ENCODE measurements at places on chromosomes 6 and 20.

- DNase-seq = peak; percentile 31
Observed at GRCh38 chr20:23235173-23236027, 115.2 kb upstream of the NXT1 start.

DNA sequence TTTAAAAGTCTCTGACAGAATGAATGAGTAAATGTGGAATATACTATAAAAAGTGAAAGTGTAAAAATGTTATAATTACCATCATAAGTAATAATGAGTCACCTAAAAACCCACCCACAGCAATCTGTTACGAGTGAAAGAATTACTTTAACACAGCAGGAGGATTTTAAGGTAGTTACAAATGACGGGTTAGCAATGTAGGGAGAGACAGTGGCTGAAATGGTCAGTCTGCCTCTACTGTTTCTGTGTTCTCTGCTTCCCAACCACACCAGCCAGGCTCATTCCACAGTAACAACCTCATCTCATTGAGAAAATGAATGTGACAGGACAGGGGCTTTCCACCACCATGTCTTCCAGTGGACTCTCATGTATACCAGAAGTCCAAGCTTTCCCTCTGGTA is 124.4 kb upstream of the KCNK16 start:
- no peak for DNase-seq

DNA sequence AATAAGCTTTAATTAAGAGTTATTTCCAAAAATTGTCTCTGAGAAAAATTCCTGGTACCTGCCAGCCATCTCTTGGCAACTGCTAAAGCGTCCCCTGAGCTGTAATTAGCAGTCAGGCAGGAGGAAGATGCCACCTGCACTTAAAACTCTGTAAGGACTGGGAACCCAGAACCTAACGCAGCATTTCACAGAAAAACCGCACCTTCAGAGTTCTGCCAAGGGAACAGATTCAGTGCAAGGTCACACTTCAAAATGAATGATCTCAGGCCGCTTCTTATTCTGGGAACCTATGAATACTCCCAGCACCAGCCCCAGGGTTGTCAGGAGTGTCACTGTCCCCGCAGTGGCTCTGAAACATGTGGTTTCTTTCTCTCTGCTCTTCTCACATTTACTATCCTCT is 36.7 kb downstream of the INSM1 start:
- no peak for DNase-seq

DNA sequence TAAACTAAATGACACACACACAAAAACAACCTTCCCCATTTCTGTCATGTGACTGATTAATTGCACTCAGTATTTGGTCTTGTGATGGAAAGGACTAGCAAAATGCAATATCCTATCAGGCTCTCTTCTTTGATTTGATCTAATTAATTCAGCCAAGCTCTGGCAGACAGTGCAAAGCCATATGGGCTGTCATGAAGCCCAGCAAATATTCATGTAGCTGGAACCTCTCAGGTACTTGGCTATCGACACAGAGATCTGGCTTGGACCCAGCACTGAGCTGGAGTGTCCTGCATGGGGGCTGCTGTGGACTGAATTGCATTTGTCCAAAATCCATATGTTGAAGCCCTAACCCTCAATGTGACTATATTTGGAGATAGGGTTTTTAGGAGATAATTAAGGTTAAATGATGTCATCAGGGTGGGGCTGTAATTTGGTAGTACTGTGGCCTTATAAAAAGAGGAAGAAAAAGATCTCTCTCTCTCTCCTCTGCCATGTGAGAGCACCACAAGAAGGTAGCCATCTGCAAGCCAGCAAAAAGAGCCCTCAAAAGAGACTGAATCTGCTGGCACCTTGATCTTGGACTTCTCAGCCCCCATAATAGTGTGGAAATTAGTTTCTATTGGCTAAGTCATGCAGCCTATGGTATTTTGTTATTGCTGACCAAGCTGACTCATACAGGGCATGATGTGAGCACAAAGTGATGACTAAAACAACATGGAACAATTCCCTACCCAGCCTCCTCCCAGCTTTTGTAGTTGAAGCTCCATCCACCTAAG is 77.1 kb downstream of the STMND1 start:
- DNase-seq = no peak

DNA sequence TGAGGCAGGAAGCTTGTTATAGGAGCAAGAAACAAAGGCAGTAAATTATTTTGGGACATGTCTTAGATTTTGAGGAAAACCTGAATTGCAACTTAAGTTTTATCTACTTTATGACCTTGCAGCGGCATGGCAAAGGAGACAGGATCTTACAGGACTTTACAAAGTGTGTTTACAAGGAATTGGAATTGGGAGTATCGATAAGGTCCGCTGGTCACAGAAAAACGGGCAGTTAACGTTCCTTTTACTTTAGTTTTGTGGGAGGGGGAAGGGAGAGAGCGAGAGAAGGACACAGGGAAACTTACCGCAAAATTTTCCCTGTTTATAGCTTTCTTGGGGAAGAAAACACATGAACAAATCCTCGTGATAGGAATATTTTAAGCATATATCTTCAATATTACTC is 1607.2 kb downstream of the GRIK2 start:
- DNase-seq = no peak

DNA sequence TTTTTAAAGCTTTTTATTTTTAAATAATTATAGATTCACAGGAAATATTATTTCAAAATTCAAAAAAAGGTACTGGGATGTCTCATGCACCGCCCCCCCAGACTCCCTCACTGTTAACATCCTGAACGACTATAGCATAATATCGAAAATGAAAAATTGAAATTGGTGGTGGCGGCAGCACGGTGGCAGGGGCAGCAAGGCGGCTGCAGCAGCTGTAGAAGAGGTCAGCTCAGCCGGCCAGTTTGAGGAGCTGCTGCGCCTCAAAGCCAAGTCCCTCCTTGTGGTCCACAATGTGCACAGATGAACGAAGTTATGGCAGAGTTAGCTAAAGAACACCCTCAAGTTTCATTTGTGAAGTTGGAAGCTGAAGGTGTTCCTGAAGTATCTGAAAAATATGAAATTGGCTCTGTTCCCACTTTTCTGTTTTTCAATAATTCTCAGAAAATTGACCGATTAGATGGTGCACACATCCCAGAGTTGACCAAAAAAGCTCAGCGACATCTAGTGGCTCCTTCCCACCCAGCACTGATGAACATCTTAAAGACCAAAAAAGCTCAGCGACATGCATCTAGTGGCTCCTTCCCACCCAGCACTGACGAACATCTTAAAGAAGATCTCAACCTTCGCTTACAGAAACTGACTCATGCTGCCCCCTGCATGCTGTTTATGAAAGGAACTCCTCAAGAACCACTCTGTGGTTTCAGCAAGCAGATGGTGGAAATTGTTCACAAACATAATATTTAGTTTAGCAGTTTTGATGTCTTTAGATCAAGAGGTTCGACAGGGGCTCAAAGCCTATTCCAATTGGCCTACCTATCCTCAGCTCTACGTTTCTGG is 100.8 kb downstream of the FAM217A start:
- DNase-seq = peak; percentile 17

GRCh38 chr6:157033428-157034140 is 256.4 kb downstream of the ARID1B start:
- no peak for DNase-seq

DNA sequence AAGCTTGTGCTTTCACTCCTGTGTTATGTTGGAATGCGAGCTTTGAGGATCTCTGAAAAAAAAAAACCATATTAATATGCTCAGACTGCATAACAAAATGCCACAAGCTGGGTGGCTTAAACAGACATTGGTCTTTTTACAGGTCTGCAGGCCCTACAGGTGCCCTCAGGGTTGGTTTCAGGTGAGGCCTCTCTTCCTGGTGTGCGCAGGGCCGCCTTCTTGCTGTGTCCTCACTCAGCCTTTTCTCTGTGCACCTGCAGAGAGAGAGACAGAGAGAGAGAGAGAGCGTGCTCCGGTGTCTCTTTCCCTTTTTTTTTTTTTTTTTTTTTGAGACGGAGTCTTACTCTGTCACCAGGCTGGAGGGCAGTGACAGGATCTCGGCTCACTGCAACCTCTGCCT is 114.1 kb upstream of the SNX9 start:
- DNase-seq = no peak

DNA sequence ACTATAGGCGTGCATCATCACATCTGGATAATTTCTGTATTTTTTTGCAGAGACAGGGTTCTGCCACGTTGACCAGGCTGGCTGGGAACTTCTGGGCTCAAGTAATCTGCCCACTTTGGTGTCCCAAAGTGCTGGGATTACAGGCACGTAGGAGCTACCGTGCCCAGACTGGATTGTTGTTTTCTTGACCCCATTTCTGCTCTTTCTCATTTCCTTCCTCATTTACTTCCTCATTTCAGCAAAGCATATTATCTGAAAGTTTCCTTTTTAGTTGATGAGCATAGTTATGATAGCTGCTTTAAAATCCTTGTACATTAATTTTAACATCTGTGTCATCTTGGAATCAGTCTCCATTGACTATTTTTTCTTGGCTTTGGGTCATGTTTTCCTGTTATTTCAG is 301.0 kb upstream of the RUNX2 start:
- no peak for DNase-seq

GRCh38 chr6:139647841-139648240 is 273.4 kb upstream of the CITED2 start:
- DNase-seq = no peak

- no peak for DNase-seq
Observed at GRCh38 chr6:85569323-85569722, 24.3 kb downstream of the SNX14 start.

DNA sequence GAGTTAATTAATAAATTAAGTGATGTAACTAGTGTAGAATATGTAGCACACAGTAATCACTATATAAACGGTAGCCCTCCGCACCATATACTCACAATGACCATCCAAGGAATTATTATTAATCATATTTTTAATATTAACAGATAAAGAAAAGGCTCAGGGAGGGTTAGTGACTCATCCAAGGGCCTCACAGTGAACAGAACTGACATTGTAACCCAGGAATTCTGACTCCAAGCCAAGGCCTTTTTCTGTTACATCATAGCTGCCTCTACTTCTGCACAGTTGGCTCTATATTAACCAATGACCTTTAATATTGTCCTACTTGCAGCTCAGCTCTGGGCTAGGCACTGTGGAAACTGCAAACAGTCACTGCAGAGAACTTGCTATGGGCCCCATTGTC is 117.5 kb upstream of the SIRPG start:
- no peak for DNase-seq

- DNase-seq = no peak
Observed at GRCh38 chr6:156407334-156407733, 369.8 kb upstream of the ARID1B start.

GRCh38 chr6:139637766-139638165 is 263.3 kb upstream of the CITED2 start:
- DNase-seq = no peak

- no peak for DNase-seq
Observed at GRCh38 chr6:67680297-67680932, 954.7 kb upstream of the ADGRB3 start.

DNA sequence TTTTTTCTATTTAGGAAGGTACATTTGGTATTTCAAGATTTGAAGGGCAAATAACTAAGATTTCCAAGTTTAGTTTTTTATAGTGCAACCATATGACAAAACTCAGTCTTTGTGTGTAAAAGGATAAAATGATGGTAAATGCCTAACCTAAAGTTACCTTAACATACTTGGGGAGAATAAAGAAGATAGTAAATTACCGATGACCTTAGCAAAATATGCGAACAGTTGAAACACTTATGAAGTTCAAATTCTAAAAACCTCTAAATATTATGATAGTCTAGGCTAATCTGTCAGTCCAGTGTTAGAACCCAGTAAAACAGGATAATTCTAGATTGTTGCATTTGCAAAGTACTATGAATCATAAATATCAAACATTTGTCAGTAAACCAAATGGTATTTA is 127.5 kb downstream of the PTCHD4 start:
- no peak for DNase-seq

DNA sequence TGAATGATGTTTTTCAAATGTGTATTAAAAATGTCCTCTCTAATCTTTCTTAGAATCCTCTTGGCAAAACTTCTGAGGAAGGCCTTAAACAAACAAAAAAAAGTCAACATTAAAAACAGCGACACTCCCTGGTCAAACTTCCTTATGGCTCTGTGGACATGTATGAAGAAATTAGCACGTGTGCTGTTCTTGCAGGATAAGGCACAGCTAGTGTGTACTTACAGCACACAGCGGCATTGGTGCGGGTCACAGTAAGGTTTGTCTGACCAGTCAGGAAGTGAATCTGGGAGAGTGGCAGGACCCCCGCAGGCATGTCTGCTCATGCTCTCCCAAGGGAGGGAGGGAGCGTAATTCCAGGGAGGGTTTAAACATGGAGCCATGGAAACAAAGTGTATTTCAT is 38.8 kb downstream of the SLC22A1 start:
- DNase-seq = no peak

DNA sequence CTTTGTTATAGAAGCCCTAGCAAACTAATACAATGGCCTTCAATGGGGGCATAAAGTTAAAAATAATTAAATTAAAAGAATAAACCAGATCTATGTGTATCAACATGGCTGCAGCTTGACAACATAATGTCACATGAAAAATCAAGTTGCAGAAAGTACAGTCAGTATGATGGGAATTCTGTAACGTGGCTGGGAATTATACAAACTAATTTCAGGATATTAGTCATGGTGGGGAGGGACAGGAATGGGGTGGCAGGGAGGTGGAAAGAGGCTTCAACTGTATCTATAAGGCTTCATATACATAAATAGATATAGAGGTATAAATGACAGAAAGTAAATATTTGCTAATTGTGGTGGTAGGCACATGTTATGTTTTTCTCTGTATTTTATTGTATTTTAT is 107.1 kb downstream of the UNC5CL start:
- DNase-seq = no peak

- DNase-seq = no peak
Observed at GRCh38 chr6:93418408-93419303, 703 bp downstream of the EPHA7 start.

DNA sequence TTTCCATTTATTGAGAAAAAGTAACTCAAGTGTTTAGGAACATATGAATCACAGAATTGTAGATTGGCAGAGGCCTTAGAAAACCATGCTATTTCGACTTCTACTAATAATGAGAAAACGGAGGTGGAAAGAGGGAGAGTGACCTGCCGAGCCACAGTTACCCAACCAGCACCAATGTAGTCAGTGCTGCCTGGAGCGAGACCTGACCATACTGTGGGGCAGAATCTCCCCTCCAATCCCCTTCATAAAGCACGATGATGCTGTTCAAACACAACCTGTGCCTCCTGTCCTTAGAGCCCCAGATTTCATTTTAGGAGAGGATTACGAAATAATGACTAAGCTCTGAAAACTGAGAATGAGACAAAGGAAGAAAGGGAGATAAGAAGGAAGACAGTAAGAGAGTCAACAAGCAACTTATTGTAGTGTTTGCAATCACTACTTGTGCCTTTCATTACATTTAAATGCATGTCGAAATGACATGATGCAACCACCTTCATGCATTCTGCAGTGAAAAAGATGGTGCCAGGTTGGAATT is 70.6 kb downstream of the ATXN1 start:
- no peak for DNase-seq

GRCh38 chr6:147567141-147567805 is 58.8 kb downstream of the SAMD5 start:
- no peak for DNase-seq

Data from activated T-cell treated with anti-CD3 and anti-CD28 coated beads for 48 hours (primary cell).